ENCODE measurements at places on chromosomes 11 and 22.

DNA sequence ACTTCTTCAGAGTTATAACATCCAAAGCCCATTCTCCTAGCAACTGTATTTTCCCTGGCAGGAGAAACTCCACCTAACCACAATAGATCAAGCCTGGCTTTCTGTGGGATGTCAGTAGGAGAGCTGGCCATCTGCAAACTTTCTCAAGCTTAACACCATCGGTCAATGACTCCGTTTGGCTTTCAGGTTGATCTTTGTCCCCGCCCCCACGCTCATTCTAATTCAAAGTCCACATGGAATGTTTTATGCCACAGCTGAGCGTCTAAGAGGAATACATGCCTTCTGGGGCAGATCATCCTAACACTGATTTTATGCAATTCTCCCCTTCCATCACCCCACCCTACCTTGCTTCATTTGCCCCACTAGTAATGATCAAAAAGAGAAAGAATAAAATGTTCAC is 4.8 kb downstream of the GVQW3 start:
- no peak for DNase-seq

GRCh38 chr22:23156286-23156685 is 11.0 kb downstream of the RAB36 start:
- DNase-seq, result no peak

GRCh38 chr22:46391486-46392136 is 56.1 kb downstream of the TRMU start:
- no peak for DNase-seq

- DNase-seq, result no peak
These were observed 8.1 kb upstream of the PLAAT3 start for GRCh38 chr11:63622323-63622722.

- DNase-seq, result no peak
These were observed 2.3 kb upstream of the TMEM45B start for GRCh38 chr11:129813231-129813791.

DNA sequence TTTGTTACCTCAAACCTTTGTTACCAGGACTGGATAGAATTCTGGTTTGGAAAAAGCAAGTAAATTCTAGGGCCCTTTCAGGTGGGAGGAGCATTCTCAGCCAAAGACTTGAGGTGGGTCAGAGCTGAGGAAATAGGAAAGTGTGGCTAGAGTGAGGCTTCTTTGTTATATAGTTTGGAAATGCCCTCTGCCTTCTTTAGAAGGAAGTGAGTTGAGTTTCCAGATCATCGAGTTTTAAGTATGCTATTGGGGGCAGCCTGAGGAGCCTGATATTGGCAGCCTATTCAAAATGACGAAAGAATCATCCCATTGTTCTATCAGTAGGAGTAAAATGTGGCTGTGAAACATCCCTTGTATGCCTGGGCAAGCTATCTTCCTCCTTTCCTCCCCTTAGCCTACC is 134.1 kb downstream of the ARHGAP42 start:
- DNase-seq, result no peak

GRCh38 chr22:27918341-27919221 is 475 bp downstream of the PITPNB start:
- DNase-seq, result peak; percentile 33

DNA sequence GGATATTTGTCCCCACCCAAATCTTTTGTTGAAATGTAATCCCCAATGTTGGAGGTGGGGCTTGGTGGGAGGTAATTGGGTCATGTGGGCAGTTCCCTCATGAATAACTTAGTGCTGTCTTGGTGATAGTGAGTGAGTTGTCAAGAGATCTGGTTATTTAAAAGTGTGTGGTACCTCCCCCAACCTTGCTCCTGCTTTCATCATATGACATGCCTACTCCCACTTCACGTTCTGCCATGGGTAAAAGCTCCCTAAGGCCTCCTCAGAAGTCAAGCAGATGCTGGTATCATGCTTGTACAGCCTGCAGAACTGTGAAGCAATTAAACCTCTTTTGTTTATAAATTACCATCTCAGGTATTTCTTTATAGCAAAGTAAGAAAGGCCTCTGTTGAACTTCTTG is 30.6 kb downstream of the AAMDC start:
- DNase-seq, result no peak

GRCh38 chr22:36856121-36856791 is 4.5 kb upstream of the NCF4 start:
- DNase-seq, result peak; percentile 92

DNA sequence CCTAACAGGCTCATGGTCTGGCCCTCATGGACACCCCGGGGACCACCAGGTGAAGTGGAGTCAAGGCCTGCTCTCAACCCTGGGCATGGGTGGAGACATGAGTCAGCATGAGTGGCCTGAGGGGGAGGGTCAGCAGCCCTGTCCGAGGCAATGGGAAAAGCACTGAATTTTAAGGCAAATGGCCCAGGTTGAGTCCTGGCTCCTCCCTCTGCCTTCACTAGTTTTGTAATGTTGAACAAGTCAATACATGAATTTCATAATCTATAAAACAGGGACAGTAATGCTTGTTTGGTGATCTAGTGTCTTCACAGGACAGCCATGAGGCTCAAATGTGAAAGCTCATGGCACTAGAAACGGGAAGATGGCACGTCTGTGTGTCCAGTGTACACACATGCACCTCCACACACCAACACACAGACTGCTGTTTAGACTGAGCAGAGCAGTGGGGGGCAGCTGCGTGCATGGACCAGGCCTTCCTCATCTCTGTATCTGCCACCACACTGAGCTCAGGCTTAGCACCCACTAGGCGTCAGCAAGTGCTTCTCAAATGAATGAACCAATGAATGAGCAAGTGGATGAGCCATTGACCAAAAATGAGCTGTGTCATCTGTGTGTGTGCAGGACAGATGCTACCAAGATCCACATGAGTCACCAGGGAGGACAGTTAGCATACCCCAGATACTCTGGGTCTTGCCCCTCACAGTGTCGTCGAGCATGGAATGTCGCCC is 63.4 kb downstream of the NRXN2 start:
- DNase-seq, result no peak

GRCh38 chr11:110050201-110050506 is 43.0 kb upstream of the ZC3H12C start:
- DNase-seq, result no peak

DNA sequence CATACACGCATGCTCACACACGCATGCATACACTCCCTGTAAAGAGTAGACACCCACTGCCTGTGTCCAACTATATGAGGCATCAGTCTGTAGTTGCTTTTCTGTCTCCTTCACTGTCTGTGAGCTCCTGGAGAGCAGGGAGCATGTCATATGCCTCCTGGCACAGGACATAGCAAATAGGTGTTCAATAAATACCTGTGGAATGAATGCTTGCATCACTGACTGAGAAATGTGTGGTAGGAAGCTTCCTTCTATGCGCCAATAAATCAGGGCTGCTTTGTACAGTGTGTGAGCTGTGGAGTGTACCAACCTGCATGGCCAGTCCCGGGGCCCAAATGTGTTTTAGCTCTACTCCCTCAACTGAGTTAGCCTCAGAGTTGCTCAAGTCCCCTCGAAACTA is 37.2 kb upstream of the NAV2 start:
- DNase-seq, result no peak

- no peak for DNase-seq
These were observed 35.7 kb downstream of the CLMP start for GRCh38 chr11:123159183-123159857.

GRCh38 chr11:101180481-101180880 is 50.9 kb upstream of the PGR start:
- no peak for DNase-seq

- DNase-seq, result no peak
These were observed 8.9 kb downstream of the DERL3 start for GRCh38 chr22:23829845-23830372.

DNA sequence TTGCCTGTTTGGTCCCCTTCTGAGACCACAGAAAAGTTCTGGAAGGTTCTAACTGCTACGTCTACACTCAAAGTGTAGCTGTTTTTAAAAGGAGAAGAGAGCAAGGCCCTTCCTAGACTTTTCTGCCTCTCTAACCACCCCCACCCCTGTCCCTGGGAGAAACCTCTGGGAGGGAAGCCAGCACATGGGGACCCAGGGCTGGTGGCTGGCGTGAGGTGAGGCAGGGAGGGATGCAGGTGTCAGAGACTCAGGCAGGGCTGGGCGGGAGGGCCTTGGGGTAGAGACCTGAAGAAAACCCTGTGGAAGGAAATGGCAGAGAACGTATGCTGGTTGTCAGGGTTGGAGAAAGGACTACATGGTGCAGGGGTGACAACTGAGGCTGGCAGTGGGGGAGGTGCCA is 26.7 kb downstream of the ARRB1 start:
- DNase-seq, result no peak

DNA sequence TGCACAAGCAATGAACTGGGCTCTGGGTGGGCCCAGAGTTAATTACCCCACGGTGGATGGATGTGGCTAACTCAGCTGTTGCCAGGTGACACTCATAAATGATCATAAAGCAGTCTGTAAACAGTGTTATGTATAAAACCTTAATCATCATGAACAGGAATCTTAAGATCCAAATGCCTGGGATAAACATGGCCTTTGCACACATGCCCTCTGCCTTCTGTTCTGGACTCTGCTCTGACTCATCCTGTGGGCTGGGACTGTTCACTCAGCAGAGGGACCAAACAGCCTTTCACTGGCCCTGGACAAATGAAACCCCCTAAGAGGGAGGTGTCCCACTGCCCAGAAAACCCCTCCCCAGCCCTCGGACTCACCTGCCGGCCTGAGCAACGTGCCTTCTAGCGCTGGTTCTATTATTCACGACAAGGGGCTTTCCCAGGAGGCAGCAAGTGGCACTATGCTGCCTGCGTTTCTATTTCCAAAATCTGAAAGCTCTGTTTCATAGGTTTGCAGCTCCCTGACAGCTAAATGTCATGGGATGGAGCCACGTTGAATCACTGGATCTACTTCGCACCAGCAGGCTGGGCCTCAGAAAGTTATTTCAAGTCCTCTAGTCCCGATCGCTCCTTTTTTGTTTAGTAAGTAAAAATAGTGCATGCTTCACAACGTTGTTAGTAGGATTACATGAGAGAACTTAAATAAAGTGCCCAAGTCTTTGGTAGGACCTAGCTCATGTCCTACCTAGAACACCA is 53.0 kb downstream of the LARGE1 start:
- no peak for DNase-seq

- DNase-seq, result no peak
These were observed 37.1 kb upstream of the CCDC89 start for GRCh38 chr11:85723088-85723487.

- no peak for DNase-seq
These were observed 115.1 kb downstream of the MPPED1 start for GRCh38 chr22:43526946-43527345.

GRCh38 chr22:39024519-39025308 is 3.8 kb downstream of the APOBEC3D start:
- peak; percentile 38 for DNase-seq

DNA sequence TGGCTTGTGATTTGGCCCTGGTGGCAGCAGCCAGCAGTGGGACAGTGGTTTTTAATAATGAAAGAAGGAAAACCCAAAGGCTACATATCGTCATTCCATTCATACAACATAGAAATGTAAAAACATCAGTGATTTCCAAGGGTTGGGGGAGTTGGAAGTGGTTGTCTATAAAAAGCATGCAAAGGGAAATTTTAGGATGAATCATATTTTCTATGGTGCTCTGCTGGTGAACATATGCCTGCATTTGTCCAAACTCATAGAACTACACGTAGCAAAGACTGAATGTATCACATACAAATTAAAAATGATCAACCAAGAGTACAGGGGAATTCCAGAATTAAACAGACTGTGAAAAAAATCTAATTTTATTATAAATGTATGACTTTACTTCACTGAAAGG is 11.1 kb downstream of the OR5B3 start:
- no peak for DNase-seq

- no peak for DNase-seq
These were observed 4.9 kb downstream of the RAB3IL1 start for GRCh38 chr11:61912530-61912898.

- no peak for DNase-seq
These were observed 1206.6 kb upstream of the RAG2 start for GRCh38 chr11:37804666-37805065.

DNA sequence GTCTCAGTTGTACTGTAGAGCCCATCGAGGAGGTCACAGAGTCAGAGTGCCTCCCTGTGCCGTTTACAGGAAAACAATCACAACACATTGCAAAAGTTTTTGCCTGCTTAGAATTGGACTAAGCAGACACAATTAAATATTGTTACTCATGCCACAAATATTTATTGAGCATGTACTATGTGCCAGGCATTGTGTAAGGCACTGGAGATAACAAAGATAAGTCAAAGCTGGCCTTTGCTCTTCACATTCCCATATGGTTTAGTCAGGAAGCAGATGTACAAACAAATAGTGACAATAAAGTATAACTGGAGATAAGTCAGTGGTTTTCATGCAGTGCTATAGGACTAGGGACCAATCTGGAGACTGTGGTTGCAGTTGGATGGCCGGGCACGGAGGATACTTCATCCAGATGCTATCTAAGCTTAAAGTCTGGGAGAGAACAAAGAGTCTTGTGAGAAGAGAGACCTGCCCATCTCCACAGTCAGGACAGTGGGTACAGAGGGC is 550.7 kb downstream of the INSC start:
- no peak for DNase-seq

GRCh38 chr11:67033661-67034166 is 10.8 kb downstream of the SYT12 start:
- no peak for DNase-seq

DNA sequence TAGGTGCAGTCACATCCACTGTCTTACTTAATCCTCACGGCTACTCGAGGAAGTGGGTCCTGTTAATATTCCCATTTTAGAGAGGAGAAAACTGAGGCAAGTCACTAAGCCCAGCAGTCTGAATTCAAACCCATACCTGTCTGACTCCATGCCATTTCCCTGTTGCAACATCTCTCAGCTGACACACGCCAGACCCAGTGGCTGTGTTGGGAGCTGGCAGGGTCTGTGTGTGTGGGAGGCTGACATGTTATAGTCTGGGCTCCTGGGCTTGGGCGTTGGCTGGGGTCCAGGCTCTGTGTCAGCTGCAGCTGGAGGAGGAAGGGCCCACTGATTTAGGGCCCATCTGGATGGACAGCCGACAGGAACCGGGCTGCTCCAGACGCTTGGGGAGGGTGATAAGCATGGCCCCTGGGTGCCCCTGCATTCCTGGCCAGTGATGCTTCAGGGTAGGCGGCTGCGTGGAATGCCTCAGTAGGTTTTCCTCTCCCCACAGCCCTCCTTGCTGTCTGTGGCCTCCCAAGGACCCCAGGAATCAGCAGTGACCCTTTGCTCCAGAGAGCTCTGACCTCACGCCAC is 562.5 kb downstream of the MN1 start:
- DNase-seq, result no peak

DNA sequence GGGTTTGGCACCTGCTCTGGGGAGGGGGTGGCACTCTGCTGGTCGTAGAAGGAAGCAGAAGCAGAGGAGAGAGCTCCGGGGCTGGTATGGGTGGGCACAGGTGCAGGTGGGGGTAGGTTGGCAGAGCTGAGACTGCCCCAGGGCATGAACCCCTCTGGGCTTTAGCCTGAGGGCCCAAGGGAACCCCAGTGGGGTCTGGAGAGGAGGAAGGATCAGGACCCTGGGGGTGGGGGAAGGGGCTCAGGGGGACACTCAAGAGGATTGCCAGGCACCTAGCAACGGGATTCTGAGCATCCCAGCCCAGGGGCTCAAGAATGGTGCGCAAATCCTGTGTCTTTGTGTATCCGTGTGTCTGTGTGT is 6.3 kb downstream of the ALDH3B2 start:
- DNase-seq, result no peak

- peak; percentile 58 for DNase-seq
These were observed 37.7 kb upstream of the GNB1L start for GRCh38 chr22:19892257-19892879.

- peak; percentile 78 for DNase-seq
These were observed 1.8 kb upstream of the PACS1 start for GRCh38 chr11:66068154-66068821.

- DNase-seq, result no peak
These were observed 57.5 kb downstream of the MYEOV start for GRCh38 chr11:69351460-69351859.

- no peak for DNase-seq
These were observed 1.8 kb downstream of the TPST2 start for GRCh38 chr22:26587991-26588613.

All from CD4-positive, alpha-beta T cell treated with Interleukin-2 at 100 ng/mL for 4 hours (primary cell).